Activated T-cell treated with anti-CD3 and anti-CD28 coated beads, Interleukin-2, amount 50 U/mL, for 48 hours (primary cell): ENCODE measurements at places on chromosomes 13 and 19.

GRCh38 chr19:522726-523125 is 8.8 kb upstream of the CDC34 start:
- DNase-seq = no peak

DNA sequence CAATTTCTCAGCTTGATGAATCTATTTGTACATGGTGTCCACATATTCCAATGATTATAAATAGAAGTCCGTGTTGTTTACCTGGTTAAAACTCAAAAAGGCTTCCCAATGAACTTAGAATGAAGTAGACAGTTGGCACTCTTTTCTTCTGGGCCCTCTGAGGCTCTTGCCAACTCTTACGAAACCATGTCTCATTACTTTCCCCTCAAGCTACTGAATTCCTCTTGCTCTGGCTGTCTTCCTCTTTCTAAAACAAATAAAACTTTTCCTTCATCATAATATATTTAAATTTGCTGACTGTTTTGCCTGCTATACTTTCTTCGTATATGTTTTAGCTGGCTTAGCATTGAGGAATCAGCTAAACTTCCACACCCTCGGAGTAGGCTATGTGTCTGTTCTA is 139.7 kb downstream of the SLITRK6 start:
- no peak for DNase-seq

GRCh38 chr13:44313674-44314073 is 60.0 kb upstream of the SERP2 start:
- DNase-seq = no peak

- no peak for DNase-seq
Measured at GRCh38 chr13:75217949-75218348, 264.0 kb downstream of the TBC1D4 start.
